ENCODE measurements at places on chromosomes 7 and 10.

DNA sequence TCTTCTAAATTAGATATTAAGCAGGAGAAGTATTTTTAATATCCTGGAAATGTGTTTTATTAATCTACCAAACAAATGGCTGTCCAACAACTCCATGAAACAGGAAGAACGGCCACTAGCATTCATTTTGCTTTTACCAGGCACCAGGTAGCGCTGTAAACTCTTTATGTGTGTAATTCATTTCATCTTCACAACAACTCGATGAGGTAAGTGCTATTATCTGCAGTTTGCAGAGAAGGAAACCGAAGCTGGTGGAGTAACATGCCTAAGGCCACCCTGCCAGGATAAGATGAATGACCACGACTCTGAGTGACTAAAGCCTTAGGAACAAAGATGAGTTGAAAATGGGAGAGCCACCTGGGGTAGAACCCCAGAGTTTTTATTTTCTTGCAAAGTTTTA is 101.2 kb downstream of the KIAA1217 start:
- DNase-seq: no peak

GRCh38 chr7:30869794-30870611 is 41.6 kb upstream of the AQP1 start:
- DNase-seq: no peak

GRCh38 chr7:80284855-80285254 is 150.2 kb downstream of the GNAI1 start:
- DNase-seq: no peak

DNA sequence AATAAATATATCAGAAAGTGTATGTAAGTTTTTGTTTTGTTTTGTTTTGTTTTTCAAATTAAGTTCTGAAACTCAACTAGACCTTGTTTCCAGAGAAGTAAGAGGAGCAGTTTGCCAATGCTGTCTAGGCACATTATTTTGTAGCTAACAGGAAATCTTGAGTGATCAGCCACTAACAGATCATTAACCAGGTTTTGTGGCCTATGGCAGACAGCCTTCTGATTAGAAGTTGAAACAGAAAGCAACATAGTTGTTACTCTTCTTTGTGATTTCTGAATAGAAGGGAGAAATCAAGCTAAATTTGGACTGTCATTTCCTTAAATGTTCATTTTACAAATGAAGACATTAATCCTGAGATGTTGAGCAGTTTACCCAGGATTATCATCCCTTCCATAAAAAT is 142.6 kb downstream of the PLXDC2 start:
- no peak for DNase-seq

GRCh38 chr10:129544205-129545202 is 77.5 kb downstream of the MGMT start:
- no peak for DNase-seq

GRCh38 chr10:67036808-67037207 is 111.0 kb downstream of the LRRTM3 start:
- DNase-seq: no peak

DNA sequence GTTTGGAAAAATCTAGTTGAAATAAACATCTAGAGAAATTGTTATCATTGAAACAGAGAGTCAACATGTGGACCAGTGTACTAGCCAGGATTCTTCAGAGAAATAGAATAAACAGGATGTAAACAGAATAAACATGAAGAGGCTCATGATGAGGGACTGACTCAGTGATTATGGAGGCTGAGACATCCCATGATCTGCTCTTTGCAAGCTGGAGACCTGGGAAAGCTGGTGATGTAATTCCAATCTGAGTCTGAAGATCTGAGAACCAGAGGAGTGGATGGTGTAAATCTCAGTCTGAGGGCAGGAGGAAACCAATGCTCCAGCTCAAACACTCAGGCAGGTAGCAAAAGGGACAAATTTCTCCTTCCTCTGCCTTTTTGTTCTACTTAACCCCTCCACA is 62.9 kb upstream of the FAM180A start:
- no peak for DNase-seq

GRCh38 chr7:3520206-3520605 is 219.2 kb downstream of the SDK1 start:
- no peak for DNase-seq

GRCh38 chr10:118799777-118800176 is 45.0 kb upstream of the CACUL1 start:
- no peak for DNase-seq

- no peak for DNase-seq
Measured at GRCh38 chr10:11224792-11225416, 207.2 kb downstream of the CELF2 start.

- DNase-seq: no peak
Measured at GRCh38 chr10:22557321-22557720, 157.1 kb downstream of the PIP4K2A start.

- no peak for DNase-seq
Measured at GRCh38 chr7:102195361-102195760, 91.3 kb upstream of the SH2B2 start.

DNA sequence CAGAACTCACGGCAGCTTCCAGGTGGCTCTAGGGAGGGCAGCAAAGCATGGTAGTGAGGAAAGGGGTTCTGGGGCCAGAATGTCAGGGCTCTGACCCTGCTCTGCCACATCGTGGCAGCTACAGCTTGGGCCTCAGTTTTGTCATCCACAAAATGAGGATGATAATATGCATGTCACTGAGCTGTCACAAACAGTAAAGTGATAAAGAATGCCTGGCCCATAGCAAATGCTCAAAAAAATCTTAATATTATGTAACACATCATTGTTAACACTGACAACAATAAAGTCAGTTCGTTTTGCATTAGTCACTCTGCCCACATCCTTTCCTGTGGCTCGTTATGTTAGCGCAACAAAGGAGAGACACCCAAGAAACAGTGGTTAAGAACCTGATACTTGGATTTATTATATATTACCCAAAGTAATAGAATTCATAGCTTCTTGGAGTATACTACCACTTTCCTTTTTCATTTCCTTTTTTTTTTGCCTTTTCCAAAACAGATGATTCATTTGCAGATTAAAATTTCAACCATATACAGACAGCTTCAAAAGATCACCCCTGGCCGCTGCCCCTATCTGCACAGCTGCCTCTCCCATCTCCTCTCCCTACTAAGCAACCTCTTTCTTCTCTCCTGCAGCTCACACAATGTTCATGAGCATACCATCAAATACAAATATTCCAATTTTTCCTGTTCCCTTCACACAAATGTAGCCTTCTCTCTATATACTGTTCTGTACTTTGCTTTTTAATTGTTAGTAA is 45.5 kb upstream of the DDC start:
- no peak for DNase-seq

DNA sequence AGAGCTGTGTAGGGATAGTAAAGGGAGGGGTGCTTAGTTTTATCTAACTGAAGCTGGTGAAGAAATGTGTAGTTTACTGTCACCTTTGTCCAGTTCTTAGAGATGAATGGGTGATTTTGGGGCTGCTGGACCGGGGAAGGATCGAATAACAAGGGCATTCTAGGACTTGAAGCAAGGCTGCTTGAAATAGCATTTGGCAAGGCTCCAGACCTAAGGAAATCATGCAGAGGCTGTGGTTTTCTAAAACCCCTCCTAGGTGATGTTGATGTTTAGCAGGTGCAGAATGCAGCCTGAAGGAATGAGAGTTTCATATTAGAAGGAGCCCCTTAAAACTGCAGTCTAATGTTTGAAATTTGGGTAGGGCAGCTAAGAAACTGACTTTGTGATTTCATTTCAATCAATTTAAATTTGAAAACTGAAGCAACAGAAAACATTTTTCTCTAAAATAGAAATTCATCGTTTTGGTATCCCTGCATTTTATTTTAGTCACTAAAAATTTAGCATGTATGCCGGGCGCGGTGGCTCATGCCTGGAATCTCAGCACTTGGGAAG is 68.5 kb downstream of the TET1 start:
- DNase-seq: no peak

DNA sequence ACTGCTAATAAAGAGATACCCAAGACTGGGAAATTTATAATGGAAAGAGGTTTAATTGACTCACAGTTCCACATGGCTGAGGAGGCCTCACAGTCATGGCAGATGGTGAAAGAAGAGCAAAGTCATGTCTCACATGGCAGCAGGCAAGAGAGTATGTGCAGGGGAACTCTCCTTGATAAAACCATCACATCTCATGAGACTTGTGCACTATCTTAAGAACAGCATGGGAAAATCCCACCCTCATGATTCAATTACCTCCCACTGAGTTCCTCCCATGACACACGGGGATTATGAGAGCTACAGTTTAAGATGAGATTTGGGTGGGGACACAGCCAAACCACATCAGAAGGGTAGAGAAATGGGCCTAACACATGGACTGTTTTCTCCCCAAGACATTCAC is 156.3 kb downstream of the CCDC71L start:
- DNase-seq: no peak

DNA sequence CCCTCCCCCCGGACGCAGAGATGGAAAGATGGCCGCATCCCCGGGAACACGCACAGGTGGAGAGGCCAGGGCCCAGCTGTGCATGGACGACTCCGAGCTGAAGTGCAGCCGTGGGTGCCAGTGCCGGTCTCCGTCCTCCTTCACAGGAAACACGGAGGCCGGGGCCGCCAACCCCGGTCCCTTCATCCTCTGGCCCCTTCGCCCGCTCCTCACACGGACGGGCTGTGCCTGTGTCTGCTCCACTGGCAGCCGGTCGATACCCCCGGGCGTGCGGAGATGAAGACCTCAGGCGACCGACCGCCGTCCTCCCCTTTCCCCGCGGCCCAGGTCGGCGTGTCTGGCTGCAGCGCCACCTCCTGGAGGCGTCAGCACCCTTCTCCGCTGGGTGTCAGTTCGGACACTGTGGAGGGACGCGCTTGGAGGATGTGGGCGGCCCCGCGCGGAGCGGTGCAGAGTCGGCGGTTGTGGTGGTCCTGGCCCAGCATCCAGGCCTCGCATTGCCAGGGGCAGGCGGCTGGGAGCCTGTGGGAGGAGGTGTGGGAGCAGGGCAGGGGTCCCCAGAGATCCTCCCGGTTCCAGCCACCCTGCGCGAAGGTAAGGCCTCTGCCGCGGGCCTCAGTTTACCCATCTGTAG is 9.9 kb downstream of the ZNF511 start:
- DNase-seq: no peak

DNA sequence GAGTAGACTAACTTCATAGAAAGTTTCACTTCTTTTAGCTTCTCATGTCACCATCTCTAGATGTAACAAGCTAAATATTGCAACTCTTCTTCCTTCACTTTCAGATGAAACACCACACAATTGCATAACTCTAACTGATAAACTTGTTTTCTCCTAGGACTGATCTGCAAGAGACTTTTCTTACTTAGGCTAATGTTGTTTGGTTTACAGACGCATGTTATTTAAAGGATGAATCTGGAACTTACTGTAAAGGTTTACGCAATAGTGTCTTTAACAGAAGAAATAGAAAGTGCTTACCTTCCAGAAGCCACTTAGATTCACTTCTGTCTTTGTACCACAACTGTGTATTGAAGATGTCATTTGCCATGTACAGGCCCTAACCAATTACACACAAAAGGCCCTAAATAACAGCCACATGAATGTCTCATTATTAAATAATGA is 22.1 kb upstream of the ZC3HAV1 start:
- no peak for DNase-seq

GRCh38 chr7:55690-56248 is 136.6 kb upstream of the FAM20C start:
- no peak for DNase-seq

GRCh38 chr7:44964384-44964830 is 14.4 kb downstream of the MYO1G start:
- DNase-seq: no peak

- no peak for DNase-seq
Measured at GRCh38 chr7:19145434-19146115, 354 bp upstream of the FERD3L start.

- DNase-seq: no peak
Measured at GRCh38 chr7:584820-585219, 65.2 kb upstream of the PDGFA start.

GRCh38 chr7:50834031-50834535 is 51.4 kb upstream of the GRB10 start:
- DNase-seq: no peak

DNA sequence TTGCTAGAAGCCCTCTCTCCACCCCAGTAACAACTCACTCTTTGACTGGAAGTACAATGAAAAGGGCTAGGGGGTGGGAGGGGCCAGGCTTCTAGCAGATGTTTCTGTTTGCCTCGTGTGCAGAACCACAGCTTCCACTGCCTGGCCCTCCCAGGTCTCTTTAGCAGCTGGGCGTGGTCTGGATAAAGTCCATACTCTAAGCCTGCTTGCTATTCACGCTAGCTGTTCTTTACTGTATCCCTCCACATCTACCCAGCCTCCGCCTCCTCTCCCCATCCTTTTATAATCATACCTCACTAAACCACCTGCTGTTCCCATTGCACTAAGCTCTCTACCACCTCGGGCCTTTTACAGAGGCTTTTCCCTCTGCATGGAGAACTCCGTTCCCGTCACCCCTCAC is 288.8 kb downstream of the CAMK1D start:
- no peak for DNase-seq

- no peak for DNase-seq
Measured at GRCh38 chr10:35466170-35466569, 129.9 kb downstream of the CCNY start.

DNA sequence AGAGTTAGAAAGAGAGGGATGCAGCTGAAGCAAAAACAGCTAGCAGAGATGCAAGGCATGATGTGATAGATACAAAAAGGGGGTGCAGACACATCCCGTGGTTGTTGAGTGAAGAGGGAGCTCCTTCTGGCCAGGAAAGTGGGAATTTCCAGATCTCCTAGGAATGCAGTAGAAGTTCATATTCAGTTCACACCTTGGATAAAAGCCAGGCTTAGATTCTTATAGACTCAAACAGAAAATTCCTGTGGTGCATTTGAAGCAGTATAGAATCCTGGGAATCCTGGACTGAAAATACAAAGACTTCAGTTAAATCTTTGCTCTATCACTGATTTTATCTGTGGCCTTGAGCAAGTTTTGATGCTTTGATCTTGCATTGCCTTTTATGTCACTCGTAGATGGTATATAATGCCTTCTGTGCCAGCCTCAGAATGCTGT is 33.9 kb downstream of the SGPL1 start:
- no peak for DNase-seq

GRCh38 chr7:128909625-128910568 is 612 bp downstream of the KCP start:
- no peak for DNase-seq

GRCh38 chr7:155959894-155960293 is 147.6 kb upstream of the SHH start:
- DNase-seq: no peak

DNA sequence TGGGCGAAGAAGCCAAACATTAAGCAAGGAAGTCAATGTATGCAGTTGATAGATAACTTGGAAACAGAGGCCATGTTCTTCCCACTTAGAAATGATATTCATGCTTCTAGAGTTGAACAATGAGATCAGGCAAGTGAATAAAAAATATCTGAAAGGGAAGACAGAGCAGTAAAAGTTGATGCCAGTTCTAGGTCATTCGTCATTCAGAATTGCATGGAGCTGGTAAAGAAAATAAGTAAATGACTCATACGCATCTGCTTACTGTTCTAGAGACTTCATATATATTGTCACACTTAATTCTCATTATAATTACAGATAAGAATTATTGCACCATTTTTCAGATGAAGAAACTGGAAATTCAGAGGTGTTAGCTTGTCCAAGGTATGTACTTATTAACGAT is 158.9 kb upstream of the FERD3L start:
- DNase-seq: no peak
